ENCODE measurements at places on chromosomes 3 and 15.

- no peak for DNase-seq
Observed at GRCh38 chr3:114499976-114500375, 206.1 kb downstream of the TIGIT start.

DNA sequence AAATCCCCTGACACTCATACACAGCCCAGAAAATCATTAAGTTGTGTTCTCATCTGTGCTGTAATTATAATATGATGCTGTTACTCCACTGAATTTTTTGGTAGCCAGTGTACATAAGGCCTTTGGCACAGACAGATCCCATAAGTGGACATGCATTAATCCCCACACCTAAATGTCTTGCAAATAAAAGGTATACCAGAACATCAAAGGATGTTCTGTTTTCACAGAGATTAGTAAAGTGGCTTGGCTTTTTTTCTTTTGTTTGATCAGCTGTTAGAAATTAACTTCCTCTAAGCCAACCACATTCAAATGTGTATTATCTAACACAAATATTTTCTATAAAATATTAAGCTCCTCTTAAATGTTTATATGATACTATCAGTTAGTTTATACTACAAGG is 2.7 kb downstream of the SST start:
- no peak for DNase-seq

- no peak for DNase-seq
Observed at GRCh38 chr3:111470032-111470431, 72.0 kb upstream of the CD96 start.

DNA sequence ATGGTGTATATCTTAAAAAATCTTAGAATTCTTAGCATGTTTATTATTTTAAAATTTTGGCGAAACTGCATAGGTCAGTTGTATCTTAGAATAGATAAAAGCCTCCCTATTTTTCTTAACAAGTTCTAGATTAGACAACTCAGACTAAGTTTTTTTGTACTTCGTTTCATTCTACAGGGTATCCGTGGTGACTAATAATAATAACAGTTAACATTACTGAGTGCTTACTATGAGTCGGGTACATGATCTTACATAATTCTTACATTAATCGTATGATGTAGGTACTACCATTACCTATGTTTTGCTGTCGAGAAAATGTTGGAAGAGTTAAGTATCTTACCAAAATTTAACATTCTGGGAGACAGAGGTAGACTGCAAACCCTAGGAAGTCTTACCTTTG is 60.7 kb downstream of the UBE2E2 start:
- DNase-seq, result no peak

- no peak for DNase-seq
Observed at GRCh38 chr3:65251375-65251774, 563.6 kb upstream of the ADAMTS9 start.

DNA sequence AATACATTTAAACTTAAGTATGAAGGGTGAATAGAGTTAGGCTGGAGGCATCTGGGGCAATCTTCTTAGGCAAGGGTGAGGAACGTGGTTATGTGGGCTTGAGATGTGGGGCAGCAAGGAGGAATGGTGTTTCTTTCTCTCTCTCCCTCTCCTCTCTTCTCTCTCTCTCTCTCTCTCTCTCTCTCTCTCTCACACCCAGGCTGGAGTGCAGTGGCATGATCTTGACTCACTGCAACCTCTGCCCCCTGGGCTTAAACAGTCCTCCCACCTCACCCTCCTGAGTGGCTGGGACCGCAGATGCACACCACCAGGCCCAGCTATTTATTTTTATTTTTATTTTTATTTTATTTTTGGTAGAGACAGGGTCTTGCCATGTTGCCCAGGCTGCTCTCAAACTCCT is 4.0 kb upstream of the MGA start:
- no peak for DNase-seq
